ENCODE measurements at places on chromosomes 7 and 10.

DNA sequence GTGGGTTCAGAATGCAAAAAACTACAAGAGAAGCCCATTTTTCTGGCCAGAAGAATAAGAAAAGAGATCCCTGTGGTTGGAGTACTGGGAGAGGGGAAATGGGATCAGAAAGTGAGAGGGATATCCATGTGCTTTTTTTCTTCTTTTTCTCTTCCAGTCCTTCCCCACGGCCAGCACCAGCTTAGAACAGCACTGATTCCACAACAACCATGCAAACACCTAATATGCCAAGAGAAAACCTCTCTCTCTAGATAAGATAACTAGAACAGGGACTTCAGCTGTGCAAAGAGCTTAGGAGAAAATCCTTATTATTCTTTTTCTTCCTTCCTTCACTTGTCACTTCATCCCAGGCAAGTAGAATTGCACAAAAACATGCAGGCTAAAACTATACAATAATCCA is 83.5 kb downstream of the ELAPOR2 start:
- DNase-seq, result no peak

DNA sequence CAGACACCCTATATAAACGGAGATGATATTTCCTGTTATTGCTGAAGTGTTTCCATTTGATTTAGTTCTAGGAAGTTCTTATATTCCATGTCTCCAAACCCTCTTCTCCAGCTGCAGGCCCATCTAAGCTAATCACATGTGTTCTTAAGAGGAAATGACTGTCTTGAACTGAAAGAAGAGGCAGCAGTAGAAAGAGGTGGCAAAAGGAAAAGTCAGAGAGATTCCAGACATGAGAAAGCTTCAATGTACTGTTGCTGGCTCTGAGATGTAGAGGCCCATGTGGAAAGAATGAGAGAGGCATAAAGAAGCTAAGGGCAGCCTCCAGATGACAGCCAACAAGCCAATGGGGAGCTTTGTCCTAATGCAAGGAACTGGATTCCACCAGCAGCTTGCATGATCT is 287.2 kb downstream of the GFRA1 start:
- no peak for DNase-seq

- DNase-seq, result peak; percentile 51
Measured at GRCh38 chr7:14836571-14837189, 65.9 kb downstream of the DGKB start.

DNA sequence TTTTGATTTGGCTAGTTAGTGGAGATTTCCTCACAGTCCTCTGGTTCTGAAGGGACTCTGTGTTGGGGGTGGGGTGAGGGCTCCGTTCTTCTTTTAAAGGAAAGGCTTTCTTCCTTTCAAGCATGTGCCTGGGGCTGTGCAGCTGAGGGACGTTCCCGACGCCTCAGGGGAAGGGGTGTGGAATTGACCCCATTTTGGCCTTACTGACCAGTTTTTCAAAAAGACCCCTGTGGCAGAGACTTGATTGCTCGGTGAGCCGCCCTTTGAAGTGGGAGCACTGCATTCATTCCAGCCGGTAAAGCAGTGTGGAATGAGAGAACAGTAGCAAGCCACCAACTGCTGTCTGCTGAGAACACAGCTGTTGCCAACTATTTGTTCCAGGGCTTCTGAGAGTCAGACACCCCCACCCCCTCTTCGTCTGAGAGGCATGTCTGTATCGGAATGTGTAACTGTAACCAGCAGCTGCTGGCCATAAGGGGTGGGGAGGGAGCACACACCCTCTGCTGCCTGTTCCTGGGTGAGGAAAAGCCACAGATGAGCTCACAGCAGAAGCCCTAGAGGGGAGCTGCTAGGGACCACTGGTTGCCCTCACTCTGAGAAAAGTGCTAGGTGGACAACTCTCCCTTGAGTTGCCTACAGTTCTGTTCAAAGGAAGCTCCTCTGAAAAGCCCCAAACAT is 33.2 kb downstream of the WBP1L start:
- DNase-seq, result peak; percentile 48

DNA sequence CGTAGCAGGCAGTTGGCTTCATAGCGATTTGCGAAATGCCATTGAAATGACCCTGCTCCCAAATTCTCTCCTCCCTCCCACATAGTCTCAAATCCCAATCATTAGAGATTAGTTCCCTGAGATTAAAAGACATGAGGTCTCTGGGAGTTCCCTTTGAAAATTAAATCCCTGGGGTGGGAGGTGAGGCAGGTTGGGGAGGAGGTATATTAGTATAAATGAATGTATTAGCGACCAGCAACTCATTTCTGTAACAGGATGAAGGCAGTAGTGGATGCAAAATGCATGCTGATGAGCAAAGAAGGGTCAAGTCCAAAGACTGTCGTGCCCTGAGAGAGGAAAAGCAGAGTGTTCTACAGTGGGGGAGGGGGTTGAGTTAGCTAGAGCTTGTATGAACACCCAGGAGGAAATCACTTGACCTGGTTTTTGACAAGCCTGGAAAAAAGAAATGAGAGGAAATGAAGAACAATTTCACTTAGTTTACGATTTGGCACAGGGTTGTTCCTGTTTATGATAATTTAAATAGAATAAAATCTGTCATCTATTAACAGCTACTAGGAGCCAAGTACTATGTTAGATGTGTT is 79.6 kb upstream of the MTPN start:
- peak; percentile 65 for DNase-seq

- no peak for DNase-seq
Measured at GRCh38 chr10:22618078-22618785, 96.1 kb downstream of the PIP4K2A start.

GRCh38 chr7:88132725-88133124 is 87.1 kb downstream of the SRI start:
- no peak for DNase-seq

DNA sequence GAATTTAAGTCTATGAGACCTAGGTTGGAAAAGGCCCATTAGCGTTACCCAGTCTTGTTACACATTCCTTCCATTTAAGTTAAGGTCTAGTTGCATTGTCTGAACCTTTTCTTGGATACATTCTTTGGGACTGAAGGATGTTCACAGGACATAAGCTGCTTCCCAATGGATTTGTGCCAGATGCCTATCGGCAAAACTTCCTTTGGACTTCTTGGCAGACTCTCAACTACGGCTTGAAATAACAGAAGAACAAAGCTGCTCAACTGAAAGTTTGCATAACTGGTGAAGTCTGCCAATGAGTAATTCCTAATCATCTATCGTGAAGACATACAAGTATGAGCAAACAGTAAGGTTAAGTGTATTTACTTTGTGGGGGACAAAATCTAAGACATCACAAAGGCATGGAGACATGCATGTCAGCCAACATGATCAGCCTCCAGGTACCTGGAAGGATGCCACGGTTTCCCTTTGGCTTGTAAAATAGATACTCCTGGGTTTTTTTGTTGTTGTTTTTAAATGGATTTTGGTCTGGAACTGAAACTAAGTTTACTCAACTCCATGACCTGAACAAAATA is 35.4 kb downstream of the MALSU1 start:
- no peak for DNase-seq

DNA sequence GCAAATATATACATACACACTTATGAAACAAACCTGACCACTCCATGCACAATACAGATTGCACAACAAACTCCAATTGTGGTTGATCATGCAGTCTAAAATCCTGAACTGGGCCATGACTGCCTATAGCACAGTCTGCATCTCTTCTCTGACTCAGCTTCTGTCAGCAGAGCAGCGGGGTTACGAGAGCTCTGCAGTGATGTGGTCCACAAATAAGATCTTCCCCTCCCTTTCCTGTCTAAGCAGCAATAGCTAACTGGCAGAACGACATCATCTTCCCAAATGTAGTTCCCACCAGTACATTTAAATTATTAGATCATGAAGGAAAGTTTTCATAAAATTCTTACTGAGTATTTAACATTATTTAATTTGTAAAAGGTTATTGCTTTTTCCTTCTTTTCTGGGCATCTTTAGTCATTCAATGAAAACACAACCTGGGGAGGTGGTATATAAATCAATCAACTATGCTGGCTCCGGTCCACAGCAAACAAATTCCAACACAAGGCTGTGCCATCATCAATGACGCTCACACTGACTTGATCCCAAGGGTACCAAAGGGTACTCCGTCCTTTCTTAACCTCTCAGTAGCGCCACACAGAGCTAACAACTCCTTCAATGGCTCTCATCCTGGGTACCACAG is 17.1 kb downstream of the ARHGAP21 start:
- DNase-seq, result peak; percentile 78

- DNase-seq, result no peak
Measured at GRCh38 chr10:73366381-73367298, 8.0 kb upstream of the CFAP70 start.

- no peak for DNase-seq
Measured at GRCh38 chr10:120494313-120494710, 37.3 kb downstream of the PLPP4 start.

- no peak for DNase-seq
Measured at GRCh38 chr10:58856508-58857240, 319.8 kb upstream of the PHYHIPL start.

DNA sequence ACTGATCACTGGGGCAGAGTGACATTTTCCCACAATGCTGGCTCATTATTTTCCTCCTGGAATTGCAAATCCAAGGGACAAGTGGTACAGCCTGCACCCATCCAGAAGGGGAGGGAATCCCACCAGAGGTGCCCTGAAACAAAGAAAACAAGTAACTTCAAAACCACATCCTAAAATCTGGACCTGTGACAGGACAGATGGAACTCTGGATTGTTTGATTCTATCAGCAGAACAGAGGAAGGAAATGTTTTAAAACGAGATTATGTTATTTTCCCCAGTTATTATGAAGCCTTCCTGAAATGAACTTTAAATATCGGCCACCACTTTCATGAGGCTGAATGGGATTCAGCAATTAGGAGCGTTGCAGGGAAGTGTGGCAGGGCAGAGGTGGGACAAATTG is 62.2 kb upstream of the ECHDC3 start:
- no peak for DNase-seq

- no peak for DNase-seq
Measured at GRCh38 chr7:98213888-98214810, 2.9 kb downstream of the BHLHA15 start.

DNA sequence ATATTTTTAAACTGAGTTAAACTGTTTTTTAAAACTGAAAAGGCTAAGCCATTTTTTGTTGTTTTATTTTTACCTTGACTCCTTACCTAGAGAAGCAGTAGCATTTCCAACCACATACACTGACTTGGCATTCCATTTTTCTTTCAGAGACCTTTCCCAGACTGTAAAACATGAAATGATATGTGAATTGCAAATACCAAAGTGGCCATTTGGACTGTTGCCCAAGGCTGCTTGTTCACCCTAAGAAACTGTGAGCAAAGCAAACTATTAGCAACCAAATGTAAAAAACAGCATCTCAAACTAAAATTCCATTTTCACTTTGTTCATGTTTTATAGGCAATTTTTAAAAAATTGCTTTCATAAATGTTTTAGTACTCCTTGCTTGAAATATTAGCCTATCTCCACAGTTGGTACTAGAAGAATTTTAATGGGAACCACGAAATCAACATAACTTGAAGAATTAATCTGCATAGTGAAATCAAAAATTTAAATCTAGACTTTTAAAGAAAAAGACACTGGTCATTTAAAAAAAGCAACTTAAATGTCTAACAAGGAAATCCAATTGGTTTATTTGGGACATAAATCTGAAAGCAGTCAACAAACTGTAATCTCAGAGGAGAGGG is 10.8 kb downstream of the UROS start:
- no peak for DNase-seq

GRCh38 chr10:108303149-108303548 is 1138.6 kb upstream of the SORCS1 start:
- DNase-seq, result no peak

- no peak for DNase-seq
Measured at GRCh38 chr7:43273939-43274719, 161.7 kb downstream of the HECW1 start.

- DNase-seq, result no peak
Measured at GRCh38 chr10:87803328-87803727, 14.7 kb downstream of the ATAD1 start.

- no peak for DNase-seq
Measured at GRCh38 chr7:136074843-136075242, 97.7 kb upstream of the MTPN start.
